Activated CD4-positive, alpha-beta T cell treated with anti-CD3 and anti-CD28 coated beads, Interleukin-2, amount 50 U/mL, for 16 hours (primary cell): ENCODE measurements at places on chromosomes 6 and 20.

GRCh38 chr20:51265361-51265760 is 242.5 kb upstream of the KCNG1 start:
- no peak for DNase-seq

GRCh38 chr6:14674458-14674857 is 556.9 kb downstream of the CD83 start:
- DNase-seq = peak; percentile 8

DNA sequence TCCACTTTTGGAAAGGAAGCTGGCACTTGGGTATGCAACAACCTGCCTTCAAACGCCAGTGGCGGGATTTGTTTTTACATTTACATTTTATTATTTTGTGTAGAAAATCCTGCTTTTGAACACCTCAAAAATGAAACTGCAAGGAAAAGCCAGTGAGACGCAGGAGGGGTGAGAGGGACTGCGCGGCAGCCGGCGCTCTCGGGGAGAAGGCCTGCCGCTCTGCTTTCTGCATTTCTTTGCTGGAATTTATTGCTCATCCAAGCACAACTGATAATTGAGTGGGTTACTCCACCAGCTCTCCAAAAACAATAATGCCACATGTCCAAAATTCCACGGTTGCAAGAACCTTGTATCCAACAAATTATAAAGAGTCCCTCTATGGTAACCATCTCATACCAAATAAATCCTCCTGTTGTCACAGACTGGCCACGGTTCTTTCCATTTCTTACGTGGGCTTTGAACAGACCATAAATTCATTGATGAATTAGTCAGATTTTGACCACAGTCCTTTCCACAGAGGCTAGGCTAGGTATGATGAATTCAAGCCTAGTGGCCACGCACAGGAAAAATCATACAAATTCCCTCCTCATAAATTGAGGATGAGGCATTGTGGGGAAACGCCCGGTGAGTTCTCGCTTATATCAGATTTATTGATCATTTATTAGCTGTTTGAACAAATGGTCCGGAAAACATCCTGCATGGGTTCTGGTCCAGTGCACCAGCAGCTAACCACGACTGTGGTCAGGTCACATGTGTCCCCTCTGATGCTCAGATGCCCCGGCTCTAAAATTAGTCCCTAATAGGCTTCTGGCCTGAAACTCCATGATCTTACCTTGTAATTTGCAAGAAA is 31.6 kb upstream of the FOXC1 start:
- DNase-seq = no peak

DNA sequence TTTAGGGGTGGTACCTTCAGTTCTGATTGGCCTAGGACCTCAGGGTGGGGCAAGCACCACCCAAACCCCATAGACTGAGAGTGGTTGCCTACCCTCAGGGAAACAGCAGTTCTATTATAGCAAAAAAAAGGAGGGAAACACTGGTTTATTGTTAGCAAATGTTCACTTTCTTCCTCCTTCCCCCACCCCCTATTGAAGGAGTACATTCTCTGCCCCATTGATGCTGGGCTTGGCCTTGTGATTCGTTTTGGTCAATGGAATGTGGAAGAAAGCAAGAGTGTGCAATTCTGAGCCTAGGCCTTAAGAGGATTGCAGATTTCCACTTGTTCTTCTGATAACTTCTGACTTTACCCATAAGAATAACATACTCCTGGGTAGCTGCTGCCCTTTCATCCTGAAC is 255.8 kb downstream of the NFATC2 start:
- DNase-seq = no peak

GRCh38 chr20:37385176-37385575 is 39.2 kb downstream of the SRC start:
- no peak for DNase-seq
